ENCODE measurements at places on chromosomes 12 and 14.

DNA sequence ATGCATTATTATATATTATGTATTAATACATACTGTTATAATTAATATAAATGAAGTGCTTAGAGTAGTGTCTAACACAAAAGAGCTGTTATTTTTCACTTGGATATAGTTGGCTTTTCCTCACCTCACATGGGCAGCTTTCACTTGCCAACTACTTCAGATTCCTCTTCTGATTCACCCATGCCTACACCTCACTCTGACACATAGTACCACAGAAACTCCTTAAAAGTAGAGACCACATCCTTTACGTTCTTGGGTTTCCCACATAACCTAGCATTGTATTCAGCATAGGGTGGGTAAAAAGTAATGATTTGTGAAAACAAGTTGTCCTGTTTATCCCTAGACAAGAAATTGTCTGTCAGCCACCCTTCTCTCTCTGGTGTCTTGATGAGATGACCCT, 61.0 kb downstream of the DIO2 start:
- DNase-seq, result no peak

DNA sequence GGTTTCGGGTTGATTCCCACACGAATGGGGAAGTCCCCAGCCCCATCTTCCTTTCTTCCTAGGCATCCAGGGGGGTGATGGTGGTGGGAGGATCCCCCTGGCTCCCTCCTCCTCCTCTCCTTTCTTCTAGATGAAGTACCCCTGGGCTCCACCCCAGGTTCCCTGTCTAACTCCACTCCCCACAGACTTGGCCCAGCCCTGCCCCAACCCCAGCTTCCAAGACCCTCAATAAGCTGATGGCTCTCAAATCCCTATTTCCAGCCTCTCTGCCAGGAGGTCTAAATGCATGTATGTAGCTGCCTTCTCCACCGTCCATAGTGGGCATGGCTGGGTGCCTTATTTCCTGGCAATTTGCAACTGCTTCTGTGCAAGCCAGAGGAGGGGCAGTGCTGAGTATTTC, 383.7 kb downstream of the BCL11B start:
- no peak for DNase-seq

DNA sequence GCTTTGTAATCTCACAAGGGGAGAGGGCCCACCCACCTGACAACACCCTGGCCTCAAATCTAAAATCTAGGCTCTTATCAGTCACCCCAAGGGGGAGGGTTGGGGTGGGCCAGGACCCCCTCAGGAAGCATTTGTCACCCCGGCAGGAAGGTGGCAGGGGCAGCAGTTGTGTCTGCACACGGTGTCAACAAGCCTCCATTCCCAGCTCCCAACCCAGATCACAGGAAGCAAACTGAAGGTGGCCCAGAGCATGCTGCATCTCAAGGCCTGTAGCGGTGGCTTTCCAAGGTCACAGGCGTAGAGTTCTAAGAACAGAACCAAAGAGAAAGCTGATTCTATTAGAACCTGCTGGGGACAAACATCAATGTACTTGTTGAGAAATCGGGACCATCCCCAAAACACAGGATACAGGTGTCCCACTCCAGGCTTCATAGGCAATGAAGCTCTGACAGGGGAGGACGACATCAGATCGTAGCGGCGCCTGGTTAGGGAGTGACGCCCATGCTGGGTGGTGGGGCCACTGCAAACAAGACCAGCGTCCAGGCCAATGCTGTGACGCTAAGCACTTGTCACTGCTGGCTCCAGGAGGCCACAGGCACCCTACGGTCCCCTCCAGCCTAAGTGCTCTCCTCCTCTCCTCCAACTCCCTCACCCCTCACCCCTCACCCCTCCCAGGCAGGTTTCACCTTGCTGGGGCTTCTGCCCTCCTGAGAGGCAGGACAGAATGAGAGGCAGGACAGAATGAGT, 52.9 kb downstream of the CCDC88C start:
- no peak for DNase-seq

- no peak for DNase-seq
Observed at GRCh38 chr12:107320033-107320928, 226.9 kb upstream of the CRY1 start.

DNA sequence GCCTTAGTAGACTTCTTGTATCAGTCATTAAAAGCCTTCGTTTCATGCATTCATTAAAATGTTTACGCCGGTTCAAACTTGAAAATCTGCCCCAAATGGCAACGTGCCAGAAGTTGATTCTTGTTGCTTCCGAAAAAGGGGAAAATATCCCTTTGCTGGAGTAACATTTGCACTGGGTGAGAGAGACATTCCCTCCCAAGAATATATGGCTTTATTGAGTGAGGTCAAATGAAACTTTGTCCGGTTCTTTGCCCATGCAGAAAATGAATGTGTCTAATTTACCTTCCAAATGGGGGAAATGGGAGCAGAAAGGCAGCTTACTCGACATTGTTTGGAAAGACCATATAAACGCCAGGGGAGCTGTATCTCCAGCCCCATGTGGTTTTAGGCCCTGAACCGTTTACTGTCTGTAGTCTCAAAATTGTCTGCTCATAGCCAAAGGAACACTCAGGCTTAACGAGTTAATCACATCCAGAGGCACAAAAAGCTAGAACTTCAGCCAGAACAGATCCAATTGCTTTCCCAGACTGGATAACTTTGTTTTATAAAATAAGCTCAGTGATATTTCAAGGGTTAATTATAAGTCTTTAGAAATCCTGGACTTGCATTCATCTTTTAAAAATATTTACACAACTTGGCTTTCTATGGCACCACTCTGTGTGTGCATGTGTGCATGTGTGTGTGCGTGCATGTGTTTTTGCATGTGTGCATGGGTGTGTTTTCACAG, 2.9 kb upstream of the EMP1 start:
- no peak for DNase-seq

DNA sequence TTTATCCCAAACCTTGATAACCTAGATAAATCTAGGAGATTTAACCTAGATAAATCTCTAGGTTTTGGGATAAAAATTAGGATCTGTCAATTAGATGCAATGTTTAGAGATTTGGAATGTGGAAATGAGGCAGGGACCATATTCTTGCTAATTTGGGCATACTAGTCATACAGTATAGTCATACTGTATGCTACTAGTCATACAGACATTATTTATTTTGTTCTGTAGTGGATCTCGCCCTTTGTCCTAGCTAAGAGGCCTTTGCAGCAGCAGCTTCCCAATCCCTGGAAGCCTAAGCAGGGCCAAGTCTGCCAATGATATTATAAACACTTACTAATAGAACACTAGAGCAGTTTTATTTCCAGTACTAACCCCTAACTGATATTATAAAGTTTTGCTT, 136.4 kb downstream of the CEP128 start:
- DNase-seq, result no peak

- DNase-seq, result no peak
Observed at GRCh38 chr14:86450085-86450484, 920.1 kb downstream of the FLRT2 start.

GRCh38 chr12:54412786-54413185, 6.3 kb downstream of the ITGA5 start:
- DNase-seq, result no peak

Data from NCI-H1417 treated with DMSO at 0.1 percent for 48 hours (cell line).